ENCODE measurements at places on chromosomes 3 and 15. TPM values are rescaled to one million over a fixed set of nuclear protein-coding genes. Genes with fewer than 3 reads are reported as not detected.
A peak's percentile ranks its signal among the peaks of the same experiment; 100 is the strongest.

- DNase-seq = no peak
These were observed 2.7 kb downstream of the TEX55 start for GRCh38 chr3:119148493-119149180.

GRCh38 chr15:60548101-60548500 is 69.2 kb upstream of the ICE2 start:
- peak; percentile 43 for DNase-seq

DNA sequence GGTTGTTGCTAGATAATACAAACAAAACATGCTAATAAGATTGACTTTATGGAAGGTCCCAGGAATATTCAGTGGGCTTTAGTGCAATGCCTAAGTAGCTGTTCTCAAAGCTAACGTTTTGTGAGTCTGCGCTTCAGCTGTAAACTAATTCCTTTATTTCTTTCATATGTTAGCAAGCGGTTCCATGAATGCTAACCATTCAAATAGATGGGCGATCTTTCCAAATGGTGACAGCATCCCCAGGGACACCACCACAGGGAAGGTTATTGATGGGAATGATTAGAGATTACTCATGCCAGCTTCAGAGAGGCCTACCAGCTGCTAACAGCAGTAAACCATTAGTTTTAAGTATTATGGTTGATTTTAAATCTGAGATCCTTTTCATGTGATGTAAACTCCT is 405.7 kb upstream of the MCTP2 start:
- no peak for DNase-seq

- DNase-seq = no peak
These were observed 41.9 kb downstream of the FAM43A start for GRCh38 chr3:194727435-194728128.

GRCh38 chr3:8845641-8846040 is 76.2 kb upstream of the OXTR start:
- no peak for DNase-seq

GRCh38 chr3:79286882-79287281 is 480.9 kb downstream of the ROBO1 start:
- DNase-seq = no peak

GRCh38 chr15:40345225-40345866 is 4.6 kb upstream of the CCDC9B start:
- no peak for DNase-seq

- DNase-seq = no peak
These were observed 50.6 kb upstream of the SLC7A14 start for GRCh38 chr3:170636400-170636973.

DNA sequence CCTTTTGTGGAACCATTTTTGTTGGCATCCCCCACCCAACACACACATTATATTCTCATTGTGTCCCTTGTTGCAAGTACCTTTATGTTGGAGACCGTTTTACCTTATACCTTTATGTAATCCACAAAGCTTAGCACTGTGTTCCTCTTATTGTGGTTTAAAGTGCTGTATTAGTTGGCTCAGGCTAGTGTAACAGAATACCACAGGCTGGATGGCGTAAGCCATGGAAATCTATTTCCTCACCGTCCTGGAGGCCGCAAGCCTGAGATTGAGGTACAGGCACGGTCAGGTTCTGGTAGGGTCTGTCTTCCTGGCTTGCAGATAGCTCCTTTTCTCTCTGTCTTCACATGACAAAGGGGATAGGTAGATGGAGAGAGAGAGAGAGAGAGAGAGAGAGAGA is 302.8 kb downstream of the ROBO2 start:
- DNase-seq = no peak

GRCh38 chr3:43233062-43233461 is 53.3 kb upstream of the SNRK start:
- no peak for DNase-seq

DNA sequence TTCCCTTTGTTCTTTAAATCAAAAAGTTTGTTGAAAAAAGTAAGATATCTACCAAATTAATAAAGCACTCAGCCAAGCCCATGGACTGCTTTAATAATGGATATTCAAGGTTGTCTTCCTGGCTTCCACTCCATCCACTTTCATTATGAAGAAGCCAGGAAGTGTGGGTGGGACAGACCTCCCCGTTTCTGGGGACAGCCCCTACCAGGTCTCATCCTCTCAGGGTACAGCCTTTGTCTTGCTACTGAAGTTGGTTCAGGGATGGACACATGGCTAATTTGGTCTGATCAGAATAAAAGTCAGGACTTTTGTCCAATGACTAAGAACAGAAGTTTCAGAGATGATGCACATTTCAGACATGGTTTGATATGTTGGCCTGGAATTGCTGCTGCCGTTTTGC is 32.6 kb downstream of the CCNB2 start:
- no peak for DNase-seq

Gene PRSS50
- not detected for total RNA-seq

Gene TRA2B
- 472 TPM for total RNA-seq

Gene ATP13A4
- total RNA-seq = 1.8 TPM

Gene ACOX2
- total RNA-seq = not detected

Gene CCDC39
- not detected for total RNA-seq

Gene NSMCE3
- total RNA-seq = 48.5 TPM

Gene GOLGA8J
- total RNA-seq = not detected
